ENCODE measurements at places on chromosomes 3 and 15. TPM values are rescaled to one million over a fixed set of nuclear protein-coding genes. Genes with fewer than 3 reads are reported as not detected.

Gene ASB14
- not detected for total RNA-seq

Gene TBL1XR1
- 167 TPM for total RNA-seq

DNA sequence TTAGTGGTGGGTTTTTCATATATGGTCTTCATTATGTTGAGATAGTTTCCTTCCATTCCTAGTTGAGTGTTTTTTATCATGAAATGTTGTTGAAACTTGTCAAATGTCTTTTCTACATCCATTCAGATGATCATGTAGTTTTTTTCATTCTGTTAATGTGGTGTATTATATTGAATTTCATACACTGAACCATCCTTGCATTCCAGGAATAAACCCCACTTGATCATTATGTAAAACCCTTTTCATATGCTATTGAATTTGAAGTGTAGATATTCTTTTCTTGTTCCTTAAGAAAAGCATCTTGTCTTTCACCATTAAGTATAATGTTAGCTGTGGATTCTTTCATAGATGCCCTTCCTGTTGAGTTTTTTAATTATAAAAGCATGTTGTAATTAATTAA, 42.9 kb downstream of the PIAS1 start:
- no peak for DNase-seq

DNA sequence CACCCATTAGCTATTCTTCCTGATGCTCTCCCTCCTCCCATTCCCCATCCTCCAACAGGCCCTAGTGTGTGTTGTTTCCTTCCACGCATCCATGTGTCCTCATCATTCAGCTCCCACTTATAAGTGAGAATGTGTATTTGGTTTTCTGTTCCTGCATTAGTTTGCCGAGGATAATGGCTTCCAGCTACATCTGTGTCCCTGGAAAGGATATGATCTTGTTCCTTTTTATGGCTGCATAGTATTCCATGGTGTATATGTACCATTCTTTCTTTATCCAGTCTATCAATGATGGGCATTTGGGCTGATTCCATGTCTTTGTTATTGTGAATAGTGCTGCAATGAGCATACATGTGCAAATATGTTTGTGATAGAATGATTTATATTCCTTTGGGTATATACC, 56.3 kb downstream of the CFAP20DC start:
- DNase-seq = no peak

- no peak for DNase-seq
Observed at GRCh38 chr15:55894399-55894965, 98.9 kb downstream of the NEDD4 start.

DNA sequence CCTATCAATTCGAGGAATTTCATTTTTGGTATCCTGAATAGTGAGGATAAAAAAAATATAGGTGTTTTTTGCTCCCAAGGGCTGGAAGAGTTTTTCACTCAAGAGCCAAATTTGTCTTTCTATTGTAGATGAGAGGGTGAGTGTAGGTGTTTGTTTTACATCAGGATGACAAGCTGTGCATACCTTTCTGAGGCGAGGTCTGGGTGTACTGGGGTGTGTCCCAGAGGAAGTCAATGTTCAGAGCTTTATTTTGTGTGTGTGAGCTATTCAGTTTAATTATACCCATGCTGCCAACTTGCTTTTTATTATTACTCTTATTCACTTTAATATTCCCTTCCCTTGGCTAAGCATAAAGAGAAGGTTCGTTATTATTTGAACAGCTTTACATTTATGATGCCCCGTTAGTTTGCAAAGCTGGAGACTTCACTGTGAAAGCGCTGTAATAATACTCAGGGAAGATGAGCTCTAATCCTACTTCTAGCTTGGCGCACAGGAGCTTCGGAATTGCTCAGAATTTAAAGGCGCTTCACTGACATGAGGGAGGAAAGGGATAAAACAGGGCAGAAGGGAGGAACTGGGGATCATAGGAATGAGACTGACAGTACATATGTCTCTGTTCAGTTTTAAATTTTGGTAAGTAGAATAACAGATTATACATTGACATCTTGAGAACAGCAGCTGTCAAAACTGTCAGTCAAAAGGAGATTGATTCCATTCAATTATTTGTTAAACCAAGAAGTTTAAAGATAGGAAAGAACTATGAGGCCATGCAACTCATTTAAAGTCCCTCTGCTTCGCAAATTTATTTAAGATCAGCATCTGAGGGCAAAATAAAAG, 117.7 kb upstream of the TP63 start:
- no peak for DNase-seq

- DNase-seq = no peak
Observed at GRCh38 chr15:67178569-67179210, 75.8 kb downstream of the AAGAB start.

DNA sequence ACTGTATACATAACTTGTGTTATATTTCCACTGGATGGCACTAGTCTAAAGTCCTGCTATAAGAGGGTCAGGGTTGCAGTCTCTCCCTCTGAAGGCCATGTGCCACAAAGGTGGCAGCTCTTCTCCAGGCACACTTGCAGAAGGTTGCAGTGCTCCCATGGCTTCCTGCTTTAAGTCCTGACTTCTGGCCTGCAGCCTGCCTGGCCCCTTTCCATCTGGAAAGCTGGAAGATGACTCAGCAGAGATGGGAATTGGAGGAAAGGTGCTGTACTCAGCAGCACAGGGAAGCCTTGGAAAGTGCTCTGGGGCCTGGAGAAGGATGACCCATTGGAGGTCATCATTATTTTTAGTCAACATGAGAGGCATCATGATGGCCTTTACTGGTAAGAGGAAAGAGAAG, 40.9 kb upstream of the MRPL3 start:
- no peak for DNase-seq

DNA sequence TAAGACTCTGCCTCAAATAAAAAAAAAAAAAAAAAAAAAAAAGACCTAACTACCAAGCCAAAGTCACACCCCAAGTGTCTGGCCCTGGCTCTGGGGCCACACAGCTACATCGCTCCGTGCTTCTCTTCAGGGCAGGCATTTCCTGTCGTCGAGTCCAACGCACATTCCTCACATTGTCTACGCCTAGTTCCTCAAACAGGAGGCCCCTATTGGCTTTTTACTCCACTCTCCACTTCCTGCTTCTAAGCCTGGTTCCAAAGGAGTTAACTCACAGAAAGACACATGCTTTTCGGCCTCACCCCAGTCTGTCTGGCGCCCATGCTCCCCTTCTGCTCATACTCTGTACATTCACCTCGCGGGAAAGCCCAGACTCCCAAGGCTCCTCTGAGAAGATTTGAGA, 28.8 kb downstream of the KNG1 start:
- no peak for DNase-seq

DNA sequence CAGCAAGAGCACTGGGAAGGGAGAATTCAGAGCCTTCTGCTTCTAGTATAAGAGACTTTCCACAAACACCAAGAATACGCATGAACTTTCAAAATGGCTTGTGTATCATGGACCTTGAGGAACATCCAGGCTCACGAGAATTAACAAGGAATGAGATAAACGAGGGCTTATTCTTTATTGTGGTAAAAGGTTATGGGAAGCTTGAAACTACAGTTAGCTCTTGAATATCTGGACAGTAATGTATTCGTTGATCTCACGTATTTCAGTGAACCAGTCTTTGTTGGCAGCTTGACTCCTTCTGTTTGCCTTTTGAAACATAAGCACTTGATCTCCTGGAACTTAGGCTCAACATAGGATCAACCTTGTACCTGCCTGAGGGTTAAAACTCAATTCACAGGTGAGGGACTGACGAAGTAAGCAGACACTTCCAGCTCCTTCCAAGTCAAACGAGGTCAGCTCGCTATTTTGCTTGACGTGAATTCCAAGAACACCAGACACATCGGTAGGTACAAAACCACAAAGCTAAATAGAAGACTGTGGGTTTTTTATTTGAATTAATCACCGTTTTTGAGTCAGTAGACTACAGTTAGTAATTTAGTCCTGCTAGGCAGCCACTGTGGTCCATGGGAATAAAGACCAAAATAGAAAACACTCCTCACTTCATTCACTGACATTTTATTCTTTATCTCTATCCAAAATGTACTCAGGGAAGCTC, 30.8 kb downstream of the GALNT15 start:
- peak; percentile 29 for DNase-seq

DNA sequence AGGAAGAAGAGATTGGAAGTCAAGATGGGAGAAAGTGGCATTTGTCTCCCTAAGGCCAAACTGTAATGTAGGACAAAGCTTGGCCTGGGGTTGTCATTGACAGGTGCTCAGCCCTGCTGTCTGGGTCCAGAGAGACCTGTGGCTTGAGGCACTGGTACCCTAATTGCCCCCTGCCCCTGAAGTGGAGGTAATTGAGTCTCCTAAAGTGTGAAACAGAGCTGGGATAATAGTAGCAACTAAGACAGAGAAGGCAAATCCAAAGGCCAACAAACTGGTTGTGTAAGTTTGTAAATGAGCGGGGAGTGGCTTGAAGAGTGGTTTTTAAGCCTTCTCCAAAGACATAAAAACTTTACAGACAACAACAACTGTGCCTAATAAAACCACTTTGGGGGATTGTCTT, 264.2 kb upstream of the ROPN1 start:
- no peak for DNase-seq

Gene KCNAB1
- total RNA-seq = not detected

DNA sequence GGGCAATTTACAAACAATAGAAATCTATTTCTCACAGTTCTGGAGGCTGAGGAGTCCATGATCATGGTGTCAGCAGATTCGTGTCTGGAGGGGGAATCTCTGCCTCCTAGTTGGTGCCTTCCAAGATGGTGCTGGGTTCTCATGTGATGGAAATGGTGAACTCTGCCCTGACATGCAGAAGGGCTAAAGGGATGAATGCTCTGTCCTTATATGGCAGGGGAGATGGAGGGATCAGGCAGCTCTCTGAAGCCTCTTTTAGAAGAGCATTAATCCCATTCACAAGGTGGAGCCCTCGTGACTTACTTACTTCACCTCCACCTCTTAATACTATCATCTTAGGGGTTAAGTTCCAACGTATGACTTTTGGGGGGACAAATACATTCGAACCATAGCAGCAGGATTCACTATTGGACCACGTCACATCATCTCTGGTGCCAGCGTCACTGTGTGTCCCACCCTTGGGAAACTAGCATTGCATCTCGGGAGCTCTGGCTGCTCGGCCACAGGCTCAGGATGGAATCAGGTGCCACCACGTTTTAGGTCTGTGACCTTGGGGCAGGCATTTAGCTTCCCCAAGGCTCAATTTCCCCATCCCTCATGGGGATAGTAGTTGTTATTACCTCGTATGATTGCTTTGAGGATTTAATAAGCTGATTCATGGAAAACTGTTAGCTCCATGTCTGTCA, 53.0 kb downstream of the SV2B start:
- DNase-seq = no peak

DNA sequence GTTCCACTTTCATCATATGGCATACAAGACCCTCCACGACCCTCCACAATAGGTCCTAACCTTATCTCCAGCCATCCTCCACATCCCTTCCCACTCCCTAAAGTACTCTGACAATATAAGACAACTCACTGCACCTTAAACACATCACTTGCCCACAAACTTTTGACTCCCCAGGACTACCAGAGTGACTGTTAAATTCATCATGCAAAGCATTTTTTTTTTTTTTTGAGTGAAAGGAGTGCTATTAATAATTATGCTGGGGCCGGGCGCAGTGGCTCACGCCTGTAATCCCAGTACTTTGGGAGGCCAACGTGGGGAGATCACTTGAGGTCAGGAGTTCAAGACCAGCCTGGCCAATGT, 55.8 kb downstream of the OSBPL10 start:
- peak; percentile 29 for DNase-seq

GRCh38 chr3:42936157-42936981, 30.4 kb downstream of the ZNF662 start:
- no peak for DNase-seq

Gene CLRN1
- total RNA-seq = not detected

Gene ENTPD3
- total RNA-seq = not detected

Gene OR4F15
- total RNA-seq = not detected

Gene FOXB1
- total RNA-seq = 2.0 TPM

GRCh38 chr15:71708051-71708429, 102.3 kb upstream of the NR2E3 start:
- no peak for DNase-seq

- DNase-seq = no peak
Observed at GRCh38 chr3:115706311-115706829, 83.1 kb downstream of the GAP43 start.

Gene UROC1
- total RNA-seq = not detected

GRCh38 chr3:10419637-10420232, 85.7 kb downstream of the ATP2B2 start:
- peak; percentile 66 for DNase-seq

DNA sequence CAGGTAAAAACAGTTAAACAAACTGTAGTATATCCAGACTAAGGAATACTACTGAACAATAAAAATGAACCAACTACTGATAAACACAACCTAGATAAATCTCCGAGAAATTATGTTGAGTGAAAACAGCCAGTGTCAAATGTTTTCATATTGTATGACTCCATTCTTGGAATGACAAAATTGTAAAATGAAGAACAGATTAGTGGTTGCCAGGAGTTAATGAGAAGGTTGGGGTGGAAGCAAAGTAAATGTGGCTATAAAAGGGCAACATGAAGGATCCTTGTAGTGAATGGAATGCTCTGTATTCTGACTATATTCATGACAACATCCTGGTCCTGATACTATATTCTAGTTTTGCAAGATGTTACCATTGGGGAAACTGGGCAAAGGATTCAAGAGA, 27.5 kb upstream of the ACKR4 start:
- no peak for DNase-seq

DNA sequence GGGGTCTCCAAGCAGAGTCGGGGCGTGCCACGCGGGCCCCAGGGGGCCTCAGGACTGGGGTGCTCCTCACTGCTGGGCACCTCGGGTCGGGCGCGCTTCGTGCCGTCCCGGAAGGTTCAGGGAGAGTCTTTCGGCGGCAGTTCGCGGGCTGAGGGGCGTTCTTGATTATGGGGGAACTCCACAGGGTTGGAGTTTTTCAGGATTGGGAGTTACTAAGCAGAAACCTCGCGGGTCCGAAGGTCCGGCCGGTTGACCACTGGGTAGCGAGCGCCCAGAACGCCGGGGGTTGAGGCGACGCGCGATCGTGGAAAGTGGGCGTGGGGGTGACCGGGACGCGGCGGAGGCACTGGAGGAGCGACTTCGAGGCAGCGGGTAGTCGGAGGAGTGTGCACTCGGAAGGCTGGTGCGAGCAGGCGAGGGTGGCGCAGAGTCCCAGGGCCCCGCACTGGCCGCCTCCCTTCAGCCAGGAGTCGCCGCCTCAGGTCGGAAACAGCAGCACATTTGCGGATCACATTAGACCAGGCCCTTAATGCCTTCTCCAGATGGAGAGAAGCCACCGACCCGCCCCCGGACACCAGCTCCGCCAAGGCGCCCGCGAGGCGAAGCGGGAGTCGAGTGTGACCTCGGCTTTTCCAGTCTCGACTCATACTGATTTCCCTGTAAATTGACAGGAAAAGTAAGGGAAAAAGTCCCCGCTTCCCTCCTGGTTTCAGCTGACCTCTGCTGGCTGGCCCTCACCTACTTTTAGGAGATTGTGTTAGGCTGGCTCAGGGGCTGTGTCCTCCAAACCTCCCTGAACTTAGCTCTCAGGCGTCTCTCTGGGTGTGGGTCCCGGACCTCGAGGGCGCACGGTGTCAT, 685 bp downstream of the ADAMTSL3 start:
- no peak for DNase-seq

Gene ARGFX
- total RNA-seq = not detected

Gene LRTM1
- not detected for total RNA-seq

GRCh38 chr3:63644212-63644797, 8.2 kb upstream of the SNTN start:
- no peak for DNase-seq

Gene SYNPR
- total RNA-seq = not detected

Gene AHSG
- total RNA-seq = not detected

Gene CPNE9
- not detected for total RNA-seq

All from activated CD4-positive, alpha-beta memory T cell treated with anti-CD3 and anti-CD28 coated beads for 36 hours (primary cell).